ENCODE measurements at places on chromosomes 12 and 14.

- DNase-seq, result no peak
Measured at GRCh38 chr14:53062856-53063255, 90.3 kb downstream of the DDHD1 start.

DNA sequence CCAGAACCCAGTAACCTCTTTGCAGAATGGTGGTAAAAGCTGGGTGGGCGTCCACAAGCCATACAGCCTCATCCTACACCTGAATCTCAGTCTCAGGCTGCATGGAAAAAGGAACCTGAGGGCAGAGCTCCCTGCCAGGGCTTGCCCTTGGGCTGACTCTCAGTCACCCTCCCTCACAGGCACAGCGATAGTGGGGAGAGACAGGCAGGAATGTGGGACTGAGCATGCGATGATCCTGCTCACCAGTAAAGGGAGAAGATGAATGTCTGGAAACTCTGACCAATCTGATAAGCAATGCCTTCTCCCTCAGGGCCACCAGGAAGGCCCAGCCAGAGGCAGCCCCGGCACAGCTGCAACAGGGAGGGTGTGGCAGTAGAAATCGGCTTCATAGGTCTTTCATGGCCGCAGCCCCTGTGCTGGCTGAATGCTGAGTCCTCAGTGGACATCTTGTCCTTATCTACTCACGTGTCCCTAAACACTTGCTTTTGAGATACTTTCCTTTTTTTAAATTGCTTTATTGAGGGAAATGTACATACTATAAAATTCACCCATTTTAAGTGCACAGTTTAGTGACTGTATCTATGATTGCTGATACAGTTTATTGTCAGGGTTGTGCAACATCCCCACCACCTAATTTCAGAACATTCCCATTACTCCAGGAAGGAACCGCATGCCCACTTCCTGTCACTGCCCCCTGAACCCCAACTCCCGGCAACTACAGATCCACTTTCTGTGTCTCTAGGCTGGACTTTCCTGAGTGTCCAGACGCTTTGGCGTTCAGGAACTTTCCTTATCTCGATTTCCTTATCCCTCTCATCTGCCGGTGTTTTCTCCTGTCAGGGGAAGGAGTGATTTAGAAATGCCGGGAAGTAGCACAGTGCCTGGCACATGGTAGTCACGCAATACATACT is 258.1 kb downstream of the PCNX1 start:
- no peak for DNase-seq

DNA sequence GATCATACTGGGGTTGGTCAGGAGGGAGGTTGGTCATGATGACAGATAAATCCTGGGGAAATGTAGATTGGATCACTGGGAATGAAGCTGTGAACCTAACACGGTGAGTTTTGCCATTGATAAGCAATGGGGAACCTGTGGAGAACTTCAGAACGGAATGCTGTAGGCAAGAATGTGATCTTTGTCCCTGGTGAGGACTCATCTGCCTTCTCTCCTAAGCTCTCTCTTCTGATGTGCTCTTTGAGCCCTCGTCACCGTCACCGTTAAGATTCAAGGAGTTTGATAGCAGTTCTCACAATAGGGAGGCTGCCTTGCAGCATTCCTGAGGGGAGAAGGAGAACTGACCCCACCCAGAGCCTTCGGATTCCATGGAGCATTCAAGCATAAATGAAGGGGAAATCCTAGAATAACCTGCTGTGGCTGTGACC is 217.6 kb downstream of the ANO6 start:
- no peak for DNase-seq

GRCh38 chr12:71938728-71939385 is at the start of gene TPH2:
TSS of gene TPH2 (plus strand) at chr12:71938845. CDS start at chr12:71938987, 142 bp downstream.
- DNase-seq, result no peak

GRCh38 chr14:52551696-52552062 is 626 bp downstream of the TXNDC16 start:
- DNase-seq, result no peak

- DNase-seq, result no peak
Measured at GRCh38 chr14:71891970-71892369, 40.3 kb upstream of the RGS6 start.

- peak; percentile 37 for DNase-seq
Measured at GRCh38 chr12:76346798-76347420, 1.3 kb downstream of the BBS10 start.

DNA sequence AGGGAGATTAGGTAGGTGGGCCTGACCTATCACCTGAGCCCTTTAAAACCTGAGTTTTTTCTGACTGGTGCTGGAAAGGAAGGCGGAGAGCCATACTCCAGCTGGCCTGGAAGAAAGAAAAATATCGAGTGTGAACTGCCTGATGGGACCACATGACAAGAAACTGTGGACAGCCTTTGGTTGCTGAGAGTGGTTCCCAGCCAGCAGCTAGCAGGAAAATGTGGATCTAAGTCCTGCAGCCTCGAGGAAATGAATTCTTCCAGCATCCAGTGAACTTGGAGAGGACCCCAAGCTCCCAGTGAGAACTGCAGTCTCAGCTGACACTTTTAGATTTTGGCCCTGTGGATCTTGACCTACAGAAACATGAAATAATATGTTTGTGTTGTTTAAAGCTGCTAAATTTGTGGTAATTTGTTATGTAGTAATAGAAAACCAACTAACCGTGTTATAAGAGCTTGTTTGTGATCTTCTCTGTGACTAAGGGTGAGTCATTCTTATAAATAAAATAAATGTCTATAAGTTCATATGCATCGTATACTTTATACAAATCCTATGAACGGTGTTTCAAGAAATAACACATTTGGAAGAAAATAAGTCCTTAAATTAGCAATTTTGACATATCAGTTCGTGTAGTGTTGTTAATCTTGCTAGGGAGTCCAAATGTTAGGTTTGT is 359.6 kb downstream of the BMP4 start:
- DNase-seq, result no peak

DNA sequence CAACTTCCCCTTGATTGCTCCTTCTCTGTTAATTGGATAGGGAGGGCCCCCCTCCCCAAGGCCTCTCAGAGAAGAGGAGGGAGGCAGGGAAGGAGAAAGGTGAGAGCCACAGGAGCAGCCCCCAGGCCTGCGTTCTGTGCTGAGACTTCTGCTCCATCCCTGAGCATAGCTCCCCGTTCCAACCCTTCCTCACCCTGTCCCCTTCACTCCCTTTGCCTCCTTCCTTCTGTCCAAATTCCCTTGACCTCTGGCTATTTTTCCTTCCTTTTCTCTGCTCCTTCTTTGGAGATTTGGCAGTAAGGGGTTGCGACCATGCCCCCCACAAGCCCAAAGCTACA is 788 bp upstream of the ASIC1 start:
- DNase-seq, result no peak

GRCh38 chr12:3601461-3602150 is 110.6 kb downstream of the PRMT8 start:
- no peak for DNase-seq

DNA sequence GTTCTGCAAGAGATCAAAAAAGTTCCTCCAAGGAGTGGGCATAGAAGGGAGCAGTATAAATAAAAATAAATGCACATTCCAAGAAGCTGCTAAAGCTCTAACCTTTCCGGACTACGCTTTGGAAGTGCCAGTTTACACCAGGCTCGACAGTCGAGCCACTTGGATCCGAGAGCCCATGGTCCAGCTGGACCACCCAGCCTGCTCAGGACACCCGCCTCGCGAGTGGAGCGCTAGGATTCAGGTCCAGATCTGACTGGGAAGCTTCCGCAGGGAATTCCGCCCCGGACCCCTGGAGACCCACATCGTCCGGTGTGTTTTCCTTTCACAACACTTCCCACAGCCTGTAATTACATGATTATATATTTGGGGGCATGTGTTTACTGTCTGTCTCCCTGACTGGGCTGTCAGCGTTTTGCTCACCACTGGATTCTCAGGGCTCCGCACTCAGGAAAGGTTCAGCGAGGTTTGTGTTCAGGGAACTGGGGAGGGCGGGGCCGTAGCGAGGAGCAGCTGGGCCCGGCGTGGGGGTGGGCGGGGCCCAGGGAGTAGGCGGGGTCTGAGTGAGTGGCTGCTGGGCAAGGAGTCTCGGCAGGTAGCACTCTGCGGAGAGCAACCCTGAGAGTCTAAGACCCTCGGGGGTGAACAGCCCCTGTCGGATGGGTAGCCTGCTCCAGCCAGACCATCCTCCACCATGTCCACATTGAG is 52.3 kb upstream of the TMEM263 start:
- DNase-seq, result no peak
